Activated T-cell treated with anti-CD3 and anti-CD28 coated beads for 24 hours (primary cell): ENCODE measurements at places on chromosomes 1 and 21.

- DNase-seq = no peak
Measured at GRCh38 chr1:192485692-192486436, 89.7 kb upstream of the RGS1 start.

- DNase-seq = no peak
Measured at GRCh38 chr1:56257726-56258125, 321.6 kb downstream of the PLPP3 start.

GRCh38 chr1:2583871-2584351, 2.7 kb upstream of the PRXL2B start:
- DNase-seq = no peak

DNA sequence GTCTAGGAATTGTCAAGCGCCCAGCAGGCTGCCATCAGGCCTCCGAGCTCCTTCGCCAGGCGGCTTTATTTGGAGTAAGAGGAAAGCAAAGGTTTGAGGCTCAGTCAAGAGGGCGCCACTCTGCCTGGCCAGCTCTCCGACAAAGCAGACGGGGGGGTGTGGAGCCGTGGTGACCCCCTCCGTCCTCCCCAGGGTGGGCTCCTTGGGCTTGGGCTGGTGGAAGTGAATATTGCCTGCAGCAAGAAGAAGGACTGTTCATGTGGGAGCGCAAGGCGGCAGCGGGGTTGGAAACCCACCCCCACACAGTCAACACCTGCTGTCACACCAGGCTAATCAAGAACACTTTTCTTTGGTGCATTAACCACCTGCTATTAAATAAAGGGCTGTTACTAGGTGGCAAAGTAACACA, 14.6 kb downstream of the EPHX1 start:
- no peak for DNase-seq

DNA sequence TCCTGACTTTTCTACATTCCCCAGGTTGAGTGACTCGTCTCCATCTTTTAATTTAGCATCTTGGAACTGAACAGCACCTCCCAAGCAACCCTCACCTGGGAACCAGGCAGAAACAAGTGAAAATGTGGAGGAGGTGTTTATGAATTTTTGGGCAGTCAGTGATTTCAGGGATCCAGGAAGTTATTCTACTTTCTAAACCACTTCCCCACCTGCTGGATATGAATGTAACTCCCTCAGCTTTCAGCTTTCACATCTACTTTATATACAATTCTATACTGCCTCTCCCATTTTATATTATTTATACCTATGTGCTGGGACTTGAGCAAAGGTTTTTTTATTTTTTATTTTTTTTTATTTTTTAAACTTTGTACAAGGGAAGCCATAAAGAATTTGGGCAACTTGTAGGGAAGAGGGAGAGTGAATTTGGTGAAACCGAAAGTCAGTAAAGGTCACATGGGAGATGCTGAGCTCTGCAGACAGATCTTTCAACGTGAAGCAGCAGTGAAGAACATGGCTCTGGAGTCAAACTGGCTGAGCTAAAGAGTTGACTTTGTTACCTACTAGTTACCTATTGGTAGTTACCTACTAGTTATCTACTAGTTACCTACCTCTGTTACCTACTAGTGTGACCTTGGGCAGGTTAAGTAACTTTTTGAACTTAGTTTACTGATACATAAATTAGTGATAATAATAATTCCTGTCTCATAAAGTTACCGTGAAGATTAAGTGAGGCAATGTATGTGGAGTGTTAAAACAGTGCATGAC, 45.5 kb downstream of the DDR2 start:
- no peak for DNase-seq

DNA sequence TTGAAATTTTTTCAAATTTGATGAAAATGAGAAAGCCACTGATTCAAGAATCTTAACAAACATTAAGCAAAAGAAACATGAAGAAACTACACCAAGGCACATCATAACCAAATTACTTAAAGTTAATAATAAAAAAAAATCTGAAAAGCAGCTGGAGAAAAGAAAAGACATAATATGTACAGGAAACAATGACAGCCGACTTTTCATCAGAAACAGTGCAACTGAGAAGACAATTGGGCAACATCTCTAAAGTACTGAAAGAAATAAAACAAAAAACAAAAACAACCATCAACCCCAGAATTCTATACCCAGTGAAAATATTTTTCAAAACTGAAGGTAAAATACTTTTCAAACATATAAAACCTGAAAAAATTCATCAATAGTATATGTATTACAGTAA, 73.8 kb upstream of the DMRTA2 start:
- DNase-seq = no peak

- DNase-seq = no peak
Measured at GRCh38 chr1:204751883-204752687, 66.5 kb upstream of the LRRN2 start.

DNA sequence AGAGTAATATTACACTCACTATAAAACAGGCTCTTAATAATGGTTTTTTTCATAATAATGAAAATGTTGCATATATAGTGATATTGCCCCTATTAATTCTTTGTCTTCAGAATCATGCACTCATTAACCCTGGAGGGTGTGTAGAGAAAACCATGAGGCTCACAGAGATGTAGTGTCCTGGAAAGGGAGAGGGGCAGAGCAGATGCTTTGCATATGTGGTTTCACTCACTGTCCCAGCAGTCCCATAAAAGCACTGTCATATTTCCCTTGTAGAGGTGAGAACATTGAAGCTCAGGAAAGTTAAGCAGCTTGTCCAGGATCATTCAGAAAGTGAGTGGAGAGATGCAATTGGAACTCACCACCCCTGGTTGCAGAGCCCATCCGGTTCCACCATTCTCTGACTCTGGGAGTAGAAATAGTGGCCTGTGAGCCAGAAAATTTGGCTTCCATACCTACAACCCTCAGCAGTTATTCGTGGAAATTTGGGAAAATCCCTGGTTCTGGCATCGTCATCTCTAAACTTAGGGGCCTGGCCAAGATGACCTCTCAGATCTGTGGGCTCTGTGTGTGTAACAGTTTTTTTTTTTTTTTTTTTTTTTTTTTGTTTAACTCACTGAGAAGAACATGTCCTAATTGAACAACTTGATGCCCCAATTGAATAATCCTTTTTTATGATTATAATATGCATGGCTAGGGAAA, 86.4 kb downstream of the RGL1 start:
- DNase-seq = no peak

- DNase-seq = peak; percentile 42
Measured at GRCh38 chr1:228463559-228464455, 23.4 kb upstream of the RNF187 start.

GRCh38 chr1:164678136-164678700, 119.2 kb downstream of the PBX1 start:
- DNase-seq = no peak

- no peak for DNase-seq
Measured at GRCh38 chr1:29743264-29743663, 506.9 kb downstream of the PTPRU start.

DNA sequence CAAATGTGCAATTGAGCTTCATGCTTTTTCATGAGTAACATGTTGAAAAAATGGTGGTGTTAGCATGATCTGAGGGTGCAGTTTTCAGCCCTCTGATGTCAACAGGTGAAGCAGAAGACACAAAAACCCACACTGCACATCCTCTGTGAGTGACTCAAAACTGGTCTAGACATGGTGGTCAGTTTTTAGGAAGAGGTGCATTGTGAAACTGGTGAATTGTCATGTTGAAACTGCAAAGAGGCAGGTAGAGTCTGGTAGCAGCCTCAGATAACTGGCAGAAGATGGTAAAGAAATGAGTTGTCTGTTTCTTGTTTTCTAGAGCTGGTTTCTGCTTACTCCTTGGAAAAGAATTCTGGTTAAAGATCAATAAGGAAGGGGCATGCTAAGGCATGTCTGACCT, 97.3 kb upstream of the HMCN1 start:
- DNase-seq = no peak

- DNase-seq = no peak
Measured at GRCh38 chr21:27076025-27076424, 109.1 kb upstream of the ADAMTS5 start.

DNA sequence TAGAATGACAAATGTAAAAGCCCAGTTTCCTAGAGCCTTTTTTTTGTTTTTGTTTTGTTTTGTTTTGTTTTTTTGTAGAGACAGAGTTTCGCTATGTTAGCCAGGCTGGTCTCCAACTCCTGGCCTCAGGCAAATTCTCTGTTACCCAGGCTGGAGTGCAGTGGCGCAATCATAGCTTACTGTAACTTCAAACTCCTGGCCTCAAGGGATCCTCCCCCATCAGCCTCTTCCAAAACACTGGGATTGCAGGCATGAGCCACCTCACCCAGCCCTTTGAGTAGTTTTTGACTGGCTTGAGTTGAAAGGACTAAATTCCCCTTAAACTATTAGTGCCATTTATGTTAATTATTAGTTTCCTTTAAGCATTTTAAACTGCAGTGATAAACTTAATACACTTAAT, 28.8 kb upstream of the ZBTB18 start:
- no peak for DNase-seq
